Hippocampal formation (tissue), 2 donors: ENCODE measurements at places on chromosomes 1 and 21.

GRCh38 chr1:24801176-24801575 is 55.9 kb downstream of the CLIC4 start:
- no peak for DNase-seq

- DNase-seq = no peak
Observed at GRCh38 chr1:246425895-246426294, 81.2 kb downstream of the SMYD3 start.

- DNase-seq = peak; percentile 13
Observed at GRCh38 chr1:232983375-232983774, 33.0 kb downstream of the NTPCR start.

DNA sequence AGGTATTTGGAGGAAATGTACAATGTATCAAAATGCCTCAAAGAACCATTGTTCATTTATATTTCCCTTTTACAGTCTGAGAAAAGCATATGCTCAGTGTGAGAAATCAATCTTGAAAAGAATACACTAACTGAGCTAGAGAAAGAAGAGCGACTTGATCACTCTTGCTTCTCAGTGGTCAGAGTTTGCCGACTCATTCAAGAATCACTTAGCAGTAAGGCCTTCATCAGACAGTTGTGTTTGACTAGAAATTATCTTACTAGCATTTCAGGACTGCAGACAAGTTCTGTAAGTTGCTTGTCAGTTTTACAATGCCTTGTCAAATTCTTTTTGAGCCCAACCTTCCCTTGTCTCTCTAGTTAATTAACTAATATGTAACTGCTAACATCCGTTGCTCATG is 12.9 kb downstream of the RGS18 start:
- DNase-seq = no peak

DNA sequence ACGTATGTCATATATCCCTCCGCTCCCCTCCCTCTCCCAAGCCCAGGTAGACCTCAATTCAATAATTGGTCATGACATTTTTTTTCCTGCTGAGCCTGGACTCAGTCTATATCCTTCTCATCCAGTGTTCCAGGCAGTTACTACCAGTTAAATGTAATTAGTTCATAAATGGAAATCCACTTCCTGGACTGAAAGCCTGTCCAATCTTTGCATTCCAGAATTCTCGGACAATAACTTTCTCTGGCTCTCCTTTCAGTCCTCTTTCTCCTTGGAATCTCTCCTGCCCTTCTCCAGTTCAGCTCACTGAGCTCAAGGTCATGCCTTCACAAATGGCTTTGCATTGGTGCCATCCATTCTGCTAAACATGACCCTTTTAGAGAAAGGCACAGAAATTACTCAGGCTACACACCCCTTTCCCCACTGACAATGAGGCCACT is 34.8 kb downstream of the VWA5B1 start:
- no peak for DNase-seq

DNA sequence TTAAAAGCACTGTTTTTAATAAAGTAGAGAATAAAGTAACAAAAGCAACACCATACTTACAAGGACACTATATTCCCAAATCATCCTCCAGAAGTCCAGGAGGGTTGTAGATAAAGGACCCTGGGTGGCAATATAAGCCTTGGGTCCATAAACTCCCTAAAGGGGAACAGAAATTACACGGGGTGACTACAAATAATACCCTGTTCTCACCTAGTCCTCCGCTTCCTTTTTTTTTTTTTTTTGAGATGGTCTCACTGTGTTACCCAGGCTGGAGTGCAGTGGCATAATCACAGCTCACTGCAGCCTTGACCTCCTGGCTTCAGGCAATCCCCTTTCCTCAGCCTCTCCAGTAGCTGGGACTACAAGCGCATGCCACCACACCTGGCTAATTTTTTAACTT is 13.1 kb downstream of the PTPN22 start:
- DNase-seq = no peak

DNA sequence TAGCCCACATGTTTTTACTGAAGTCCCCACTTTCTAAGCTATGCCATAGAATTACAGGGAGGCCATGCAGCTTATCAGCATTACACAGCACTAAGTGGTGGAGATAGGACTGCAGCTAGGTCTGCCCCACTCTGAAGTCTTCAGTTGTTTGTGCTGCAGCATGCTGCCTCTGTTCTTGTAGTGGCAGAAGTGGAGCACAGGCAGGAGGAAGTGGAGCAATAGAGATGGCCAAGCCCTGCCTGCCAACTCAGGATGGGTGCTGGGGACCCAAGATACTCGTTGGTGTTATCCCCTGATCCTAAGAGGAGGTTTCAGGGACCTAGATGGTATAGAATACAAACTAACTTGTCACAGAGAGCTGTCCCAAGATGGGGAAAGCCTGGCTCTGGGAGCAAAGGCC is 12.9 kb downstream of the MRPL37 start:
- no peak for DNase-seq

DNA sequence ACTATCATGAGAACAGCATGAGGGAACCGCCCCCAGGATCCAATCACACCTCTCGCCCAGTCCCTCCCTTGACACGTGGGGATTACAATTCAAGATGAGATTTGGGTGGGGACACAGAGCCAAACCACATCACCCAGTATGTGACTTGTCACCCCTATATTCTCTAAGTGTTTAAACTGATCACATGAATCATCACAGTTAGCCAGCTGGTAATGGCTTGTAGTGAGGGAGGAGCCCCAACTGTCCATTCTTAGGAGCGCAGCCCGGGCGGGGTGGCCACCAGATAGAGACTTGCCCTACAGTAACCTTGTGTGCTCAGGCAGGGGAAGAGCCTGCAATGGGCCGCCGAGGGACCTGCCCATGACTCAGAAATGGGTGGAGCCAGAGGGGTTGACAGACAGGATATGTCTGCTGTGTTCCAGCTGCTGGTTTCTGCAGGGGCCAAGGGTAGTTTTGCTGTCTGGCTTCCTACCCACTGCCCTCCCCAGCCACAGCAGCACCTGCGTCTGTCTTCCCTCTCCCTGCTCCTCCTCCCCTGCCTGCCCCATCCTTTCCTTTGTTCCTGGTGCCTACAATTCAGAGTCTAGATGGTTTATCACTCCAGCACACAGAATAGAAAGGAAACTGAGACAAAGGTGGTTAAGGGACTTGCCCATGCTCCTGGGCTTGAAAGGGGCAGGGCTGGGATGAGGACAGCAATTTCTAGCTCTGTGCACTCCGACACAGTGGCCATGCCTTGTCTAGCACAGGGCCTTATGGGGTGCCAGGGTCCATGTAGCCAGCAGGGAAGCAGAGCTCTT is 9.2 kb downstream of the ABCG1 start:
- DNase-seq = peak; percentile 54

DNA sequence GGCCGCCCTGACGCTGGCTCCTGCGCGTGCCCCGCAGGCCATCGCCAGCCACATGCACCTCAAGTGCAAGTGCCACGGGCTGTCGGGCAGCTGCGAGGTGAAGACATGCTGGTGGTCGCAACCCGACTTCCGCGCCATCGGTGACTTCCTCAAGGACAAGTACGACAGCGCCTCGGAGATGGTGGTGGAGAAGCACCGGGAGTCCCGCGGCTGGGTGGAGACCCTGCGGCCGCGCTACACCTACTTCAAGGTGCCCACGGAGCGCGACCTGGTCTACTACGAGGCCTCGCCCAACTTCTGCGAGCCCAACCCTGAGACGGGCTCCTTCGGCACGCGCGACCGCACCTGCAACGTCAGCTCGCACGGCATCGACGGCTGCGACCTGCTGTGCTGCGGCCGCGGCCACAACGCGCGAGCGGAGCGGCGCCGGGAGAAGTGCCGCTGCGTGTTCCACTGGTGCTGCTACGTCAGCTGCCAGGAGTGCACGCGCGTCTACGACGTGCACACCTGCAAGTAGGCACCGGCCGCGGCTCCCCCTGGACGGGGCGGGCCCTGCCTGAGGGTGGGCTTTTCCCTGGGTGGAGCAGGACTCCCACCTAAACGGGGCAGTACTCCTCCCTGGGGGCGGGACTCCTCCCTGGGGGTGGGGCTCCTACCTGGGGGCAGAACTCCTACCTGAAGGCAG is 23.4 kb upstream of the ARF1 start:
- no peak for DNase-seq

GRCh38 chr1:248000169-248000568 is 13.3 kb upstream of the OR2L5 start:
- no peak for DNase-seq

DNA sequence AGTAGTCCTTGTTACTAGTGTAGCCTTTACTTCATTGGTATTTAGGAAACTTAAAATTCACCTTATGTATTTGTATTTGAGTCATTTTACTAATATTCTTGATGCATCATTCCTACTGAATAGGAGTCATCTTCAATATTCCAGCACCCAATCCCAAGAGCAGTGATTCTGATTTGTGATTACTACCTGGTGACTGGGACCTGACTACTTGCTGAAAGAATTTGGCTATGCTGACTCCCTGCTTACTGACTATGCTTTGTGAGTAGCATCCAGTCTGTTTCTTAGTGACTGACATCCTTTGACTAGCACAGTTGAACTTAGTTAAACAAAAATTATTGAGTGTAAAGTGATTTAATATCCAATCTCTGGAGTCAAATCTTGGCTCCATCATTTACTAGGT is 129.9 kb upstream of the NEGR1 start:
- no peak for DNase-seq

GRCh38 chr1:160781914-160782689 is 13.9 kb upstream of the LY9 start:
- no peak for DNase-seq

- no peak for DNase-seq
Observed at GRCh38 chr1:16434501-16434900, 2.7 kb downstream of the SPATA21 start.
